ENCODE measurements at places on chromosomes 6 and 20.

GRCh38 chr6:109073344-109074132, 21.1 kb downstream of the SESN1 start:
- DNase-seq: no peak

DNA sequence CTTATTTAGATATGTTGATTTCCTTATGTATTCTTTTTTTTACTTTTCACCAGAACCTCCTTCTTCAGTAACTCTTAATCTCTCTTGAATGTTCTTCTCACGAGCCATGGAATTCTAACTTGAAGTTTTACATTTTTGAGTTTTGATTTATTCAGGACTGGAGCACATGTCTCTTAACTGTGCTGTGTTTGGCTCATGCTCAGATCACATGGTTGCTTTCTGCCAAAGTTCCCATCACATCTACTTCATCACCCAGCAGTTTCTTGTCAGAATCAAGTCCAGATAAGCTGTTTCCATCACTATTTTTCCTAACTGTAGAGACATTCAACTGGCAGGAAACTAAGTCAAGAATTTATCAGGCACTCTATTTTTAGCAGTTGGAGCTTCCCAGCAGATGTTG, 31.7 kb downstream of the SLC35A1 start:
- DNase-seq: no peak

- DNase-seq: no peak
Observed at GRCh38 chr6:75794351-75794846, 45.4 kb downstream of the MYO6 start.

DNA sequence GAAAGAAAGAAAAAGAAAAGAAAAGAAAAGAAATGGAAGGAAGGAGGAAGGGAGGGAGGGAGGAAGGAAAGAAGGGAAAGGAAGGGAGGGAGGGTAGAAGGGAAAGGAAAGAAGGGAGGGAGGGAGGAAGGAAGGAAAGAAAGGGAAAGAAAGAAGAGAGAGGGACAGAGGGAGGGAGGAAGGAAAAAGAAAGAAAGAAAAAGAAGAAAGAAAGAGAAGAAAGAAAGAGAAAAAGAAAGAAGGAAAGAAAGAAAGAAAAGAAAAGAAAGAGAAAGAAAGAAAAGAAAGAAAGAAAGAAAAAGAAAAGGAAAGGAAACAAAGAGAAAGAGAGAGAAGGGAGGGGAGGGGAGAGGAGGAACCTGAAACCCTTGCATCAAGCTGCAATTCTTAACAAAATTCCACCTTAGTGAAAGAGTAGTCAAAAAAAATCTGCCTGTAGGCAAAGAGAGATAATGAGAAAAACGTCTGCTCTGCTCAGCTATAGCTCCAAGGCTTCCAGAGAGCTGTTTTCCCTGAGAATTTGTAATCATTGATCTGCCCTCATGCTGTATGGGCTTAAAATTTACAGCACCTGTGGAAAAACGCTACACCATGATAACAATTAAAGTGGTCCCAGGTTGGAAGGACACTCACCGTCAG, 16.7 kb upstream of the MYCT1 start:
- DNase-seq: no peak

- DNase-seq: no peak
Observed at GRCh38 chr20:47235853-47236638, 120.5 kb downstream of the ZMYND8 start.

GRCh38 chr20:16662467-16662866, 67.4 kb upstream of the SNRPB2 start:
- no peak for DNase-seq

DNA sequence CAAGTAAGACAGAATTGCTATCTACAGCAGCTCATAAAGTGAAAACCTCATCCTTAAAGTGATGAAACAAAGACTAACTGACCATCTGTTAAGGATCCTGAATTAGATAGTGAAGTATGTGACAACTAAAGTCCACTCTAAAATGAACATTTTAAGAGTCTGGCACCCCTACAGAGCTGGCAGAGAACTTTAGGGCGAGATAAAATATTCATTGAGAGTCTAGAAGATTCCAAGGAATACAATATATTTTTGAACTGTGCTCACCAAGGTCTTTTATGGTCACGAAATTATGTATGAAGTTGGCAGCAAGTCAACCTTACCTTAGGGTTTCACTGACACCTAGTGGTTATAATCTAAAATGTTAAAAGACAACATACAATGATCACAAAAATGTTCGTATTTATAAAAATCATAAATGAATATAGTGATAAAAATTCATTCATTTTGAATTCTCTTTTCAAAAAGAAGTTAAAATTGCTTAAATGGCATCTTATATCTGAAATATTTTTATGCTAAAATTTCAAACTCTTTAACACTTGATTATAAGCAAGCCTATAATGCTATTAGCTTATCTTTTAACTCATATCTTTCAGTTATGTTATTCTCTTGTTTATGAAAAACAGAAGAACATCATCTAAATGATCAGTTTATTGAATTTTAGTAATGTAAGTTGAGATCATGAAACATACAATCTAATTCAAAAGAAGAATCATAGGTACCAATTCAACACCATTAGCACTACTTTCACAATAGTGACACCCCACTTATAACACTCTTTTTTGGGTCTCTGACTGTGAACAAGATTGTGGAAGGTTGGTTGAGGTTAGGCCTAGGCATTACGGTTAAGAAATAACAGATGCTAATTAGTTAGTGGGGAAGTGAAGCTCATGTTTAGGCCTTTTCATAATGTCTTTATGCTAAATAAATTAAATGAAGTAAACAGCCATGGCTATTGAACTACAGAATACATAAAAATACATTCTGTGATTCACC, 27.5 kb downstream of the RSPH3 start:
- no peak for DNase-seq

DNA sequence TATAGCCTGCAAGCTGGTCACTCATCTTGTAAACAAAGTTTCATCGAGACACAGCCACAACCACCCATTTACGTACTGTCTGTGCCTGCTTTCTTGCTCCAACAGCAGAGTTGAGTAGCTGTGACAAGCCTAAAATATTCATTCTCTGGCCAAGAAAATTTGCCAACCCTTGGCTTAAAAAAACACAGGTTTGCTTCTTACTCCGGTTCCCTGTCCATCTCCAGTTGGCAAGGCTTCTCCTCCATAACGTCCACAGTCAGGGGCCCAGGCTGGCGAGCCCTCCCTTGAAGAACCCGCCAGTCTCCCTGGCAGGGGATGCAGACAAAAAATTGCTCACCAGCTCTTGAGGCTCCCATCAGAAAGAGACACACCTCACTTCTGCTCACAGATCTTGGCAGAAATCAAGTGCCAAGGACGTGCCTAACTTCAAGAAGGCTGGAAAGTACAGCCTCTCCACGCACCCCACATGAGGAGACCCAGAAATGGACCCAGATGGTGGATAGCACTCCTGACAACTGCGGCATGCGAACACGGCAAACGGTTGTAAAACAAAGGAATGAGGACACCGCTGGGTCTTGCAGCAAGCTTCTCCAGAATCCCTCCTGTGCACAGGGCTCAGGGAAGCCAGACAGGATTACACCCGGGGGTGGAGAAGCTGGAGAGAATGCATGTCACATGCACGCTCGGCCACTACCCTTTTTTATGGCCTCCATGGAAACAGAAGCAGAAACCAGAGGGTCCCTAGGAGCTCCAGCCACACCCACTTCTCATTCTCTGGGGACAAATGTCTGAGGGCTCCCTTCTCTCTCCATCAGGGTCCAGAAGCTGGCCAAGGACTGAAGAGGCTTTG, 59.8 kb upstream of the SIRPA start:
- DNase-seq: no peak

DNA sequence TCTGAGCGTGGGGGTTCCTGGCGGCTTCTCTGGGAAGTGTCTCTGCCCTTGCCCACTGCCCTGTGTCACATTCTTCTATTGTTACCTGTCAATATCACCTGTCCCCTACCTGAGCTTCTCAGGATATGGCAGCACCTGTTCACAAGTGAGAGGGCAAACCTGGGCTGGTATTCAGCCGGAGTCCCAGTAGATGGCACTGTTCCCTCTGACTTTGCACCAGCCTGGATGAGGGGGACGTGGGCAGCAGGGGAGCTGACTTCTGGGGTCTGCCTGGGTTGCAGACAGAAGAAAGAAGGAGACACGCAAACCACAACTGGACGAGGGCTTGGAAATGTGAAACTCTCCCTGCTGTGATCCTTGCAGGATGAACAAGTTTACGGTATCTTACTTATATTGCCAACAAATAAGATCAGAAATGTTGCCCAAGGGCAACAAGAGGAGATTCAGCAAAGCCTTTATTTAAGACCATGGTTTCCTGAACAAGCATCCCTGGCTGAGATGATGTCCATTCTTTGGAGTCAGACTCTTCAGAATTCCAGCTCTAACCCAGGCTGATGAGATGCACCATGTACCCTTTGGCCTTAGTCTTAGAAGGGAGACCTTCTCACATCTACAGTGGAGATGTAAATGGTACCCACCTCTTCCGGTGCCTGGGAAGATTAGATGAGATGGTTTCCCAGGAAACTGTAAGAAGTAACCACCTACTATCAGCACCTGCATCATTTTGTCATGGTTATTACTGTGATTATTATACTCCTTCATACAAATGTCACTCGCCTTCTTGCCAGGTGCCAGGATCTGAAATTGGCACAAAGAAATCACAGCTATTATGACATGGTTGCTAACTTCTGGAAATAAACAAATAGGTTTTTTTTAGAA, 400.0 kb upstream of the CDH4 start:
- DNase-seq: no peak

DNA sequence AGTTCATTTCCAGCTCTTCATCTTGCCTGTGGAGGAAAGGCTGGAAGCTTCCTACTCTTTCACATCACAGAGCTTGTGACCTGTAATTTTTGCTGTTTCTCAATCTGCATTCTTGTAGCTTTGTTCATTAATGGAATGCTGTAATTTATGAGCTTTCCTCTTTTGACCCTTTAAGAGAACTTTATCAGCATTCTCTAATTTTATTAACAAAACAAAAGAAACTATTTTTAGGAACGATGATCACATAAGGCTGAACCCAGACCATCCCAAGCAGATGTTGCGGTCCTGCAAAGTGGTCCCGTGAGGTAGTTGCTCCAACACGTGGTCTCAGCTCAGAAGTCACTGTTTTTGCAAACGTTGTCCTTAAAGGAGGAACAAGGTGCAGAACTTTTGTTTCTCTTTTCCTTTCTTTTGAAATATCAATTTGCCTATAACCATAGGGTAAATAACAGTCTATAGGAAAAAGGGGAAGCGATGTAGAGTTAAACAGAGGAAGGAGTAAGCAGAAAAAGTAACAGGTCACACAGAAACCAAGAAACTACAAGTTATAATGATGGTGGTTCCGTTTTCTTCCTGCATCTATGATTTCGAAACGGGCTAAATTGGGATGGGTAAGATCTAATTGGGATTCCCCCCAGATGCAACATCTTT, 121.3 kb upstream of the PHACTR1 start:
- no peak for DNase-seq

GRCh38 chr6:44053760-44054556, 73.3 kb downstream of the MRPL14 start:
- DNase-seq: no peak

- no peak for DNase-seq
Observed at GRCh38 chr6:168496997-168497331, 56.0 kb downstream of the SMOC2 start.

DNA sequence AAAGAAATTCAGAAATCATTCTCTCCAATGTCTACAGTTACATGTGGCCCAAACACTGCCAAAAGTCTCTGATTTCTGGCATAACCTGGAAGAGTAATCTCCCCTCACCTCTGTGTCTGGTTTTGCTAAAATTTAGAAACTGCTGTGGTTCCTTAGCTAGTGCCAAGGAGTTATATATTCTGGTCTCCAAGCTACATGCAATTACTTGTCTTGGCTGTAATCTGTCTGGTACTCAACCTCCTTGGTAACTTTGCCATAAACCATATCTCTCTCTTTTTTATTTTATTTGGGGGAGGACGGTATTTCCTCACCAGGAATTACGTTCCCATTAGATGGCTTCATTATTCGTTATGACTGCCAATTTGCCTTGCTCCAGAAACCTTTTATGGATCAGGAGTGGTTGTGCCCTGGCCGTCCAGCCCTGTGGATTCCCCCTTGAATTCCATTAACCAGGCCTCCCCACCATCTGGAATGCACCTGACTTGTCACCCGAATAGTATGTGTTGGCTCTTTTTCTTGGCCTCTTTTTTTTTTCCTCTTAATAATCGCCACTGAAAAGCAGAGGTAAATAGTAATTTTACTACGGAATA, 400.0 kb downstream of the CD83 start:
- no peak for DNase-seq

GRCh38 chr6:69294862-69295261, 501.9 kb downstream of the LMBRD1 start:
- DNase-seq: no peak

GRCh38 chr6:143100429-143100828, 39.7 kb downstream of the AIG1 start:
- no peak for DNase-seq
